ENCODE measurements at places on chromosomes 11 and 22.

DNA sequence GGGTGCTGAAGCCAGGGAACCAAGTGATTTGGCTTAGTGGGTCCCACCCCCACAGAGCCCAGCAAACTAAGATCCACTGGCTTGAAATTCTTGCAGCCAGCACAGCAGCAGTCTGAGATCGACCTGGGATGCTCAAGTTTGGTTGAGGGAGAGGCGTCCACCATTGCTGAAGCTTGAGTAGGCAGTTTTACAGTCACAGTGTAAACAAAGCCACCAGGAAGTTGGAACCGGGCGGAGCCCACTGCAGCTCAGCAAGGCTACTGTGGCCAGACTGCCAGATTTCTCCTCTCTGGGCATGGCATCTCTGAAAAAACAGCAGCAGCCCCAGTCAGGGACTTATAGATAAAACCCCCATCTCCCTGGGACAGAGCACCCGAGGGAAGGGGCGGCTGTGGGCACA is 424.1 kb upstream of the TENM4 start:
- no peak for DNase-seq

DNA sequence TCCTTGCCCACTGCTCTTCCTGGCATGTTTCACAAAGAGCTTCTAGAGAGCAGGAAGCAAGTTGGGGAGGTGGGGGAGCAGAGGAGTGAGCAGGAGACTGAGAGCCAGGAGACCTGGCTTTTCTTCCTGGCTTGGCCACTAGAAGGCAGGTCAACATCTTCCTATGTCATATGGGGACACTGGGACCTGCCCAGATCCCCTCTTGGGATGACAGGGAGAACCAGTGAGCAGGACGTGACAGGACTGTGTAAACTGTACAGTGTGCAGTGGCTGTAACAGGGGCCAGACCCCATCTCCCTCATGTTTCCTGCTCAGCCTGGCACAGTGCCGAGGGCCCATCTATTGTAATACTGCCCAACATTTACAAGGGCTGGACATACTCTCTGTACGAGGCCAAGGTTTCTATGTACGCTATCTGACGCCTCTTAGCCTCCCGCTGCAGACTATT is 29.4 kb downstream of the GDPD5 start:
- no peak for DNase-seq

GRCh38 chr22:17570851-17571631 is 7.7 kb downstream of the SLC25A18 start:
- no peak for DNase-seq

- no peak for DNase-seq
Observed at GRCh38 chr11:104665641-104666040, 232.6 kb downstream of the CASP12 start.

DNA sequence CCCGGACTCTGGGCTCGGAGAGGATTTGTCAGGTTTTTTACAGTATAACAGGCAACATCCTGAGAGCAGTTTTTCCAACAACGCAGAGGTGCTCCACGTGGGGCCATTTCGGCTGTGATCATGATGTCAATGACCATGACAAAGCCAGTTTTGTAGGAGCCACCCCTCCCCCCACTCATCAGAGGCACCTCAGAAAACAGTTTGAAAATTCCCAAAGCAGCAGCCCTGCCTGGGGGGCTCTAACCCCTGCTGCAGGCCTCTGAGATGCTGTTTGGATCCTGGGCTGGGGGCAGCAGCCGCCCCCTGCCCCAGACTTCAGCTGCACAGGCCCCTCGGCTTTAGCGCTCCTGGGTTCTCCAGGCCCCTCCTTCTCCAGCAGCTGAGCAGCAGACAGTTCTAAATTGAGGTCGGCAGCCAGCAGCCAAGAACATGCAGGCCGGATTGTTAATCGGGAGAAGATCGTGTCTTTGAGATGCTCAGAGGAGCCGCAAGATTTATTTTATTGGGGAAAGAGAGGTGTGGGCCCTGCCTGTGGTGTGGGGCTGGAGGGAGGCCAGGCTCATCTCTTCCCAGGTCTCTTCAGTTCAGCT is 19.4 kb downstream of the NFAM1 start:
- no peak for DNase-seq

- no peak for DNase-seq
Observed at GRCh38 chr11:66859686-66860448, 3.0 kb downstream of the LRFN4 start.

DNA sequence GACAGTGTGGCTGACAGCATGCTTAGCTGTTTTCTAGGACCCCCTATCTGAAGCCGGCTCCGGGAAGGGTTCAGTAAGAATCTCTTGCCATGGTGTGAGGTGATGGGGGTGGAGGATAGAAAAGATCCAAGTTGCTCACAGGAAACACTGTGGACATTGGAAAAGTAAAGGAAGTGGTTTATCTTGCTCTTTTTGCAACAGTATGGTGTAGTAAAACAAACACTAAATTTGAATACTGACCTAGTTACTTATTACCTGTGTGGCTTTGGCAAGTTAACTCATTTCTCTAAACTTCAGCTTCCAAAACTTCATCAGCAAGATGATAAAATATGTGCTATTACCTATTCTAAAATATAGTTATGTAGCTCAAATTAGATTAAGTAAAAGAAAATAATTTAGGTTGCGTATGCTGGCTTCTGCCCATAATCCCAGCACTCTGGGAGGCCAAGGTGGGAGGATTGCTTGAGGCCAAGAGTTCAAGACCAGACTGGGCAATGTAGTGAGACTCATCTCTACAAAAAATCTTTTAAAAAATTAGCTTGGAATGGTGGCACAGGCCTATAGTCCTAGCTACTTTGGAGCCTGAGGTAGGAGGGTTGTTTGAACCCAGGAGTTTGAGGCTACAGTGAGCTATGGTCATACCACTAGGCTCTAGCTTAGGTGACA is 51.6 kb upstream of the APOA1 start:
- no peak for DNase-seq

GRCh38 chr11:76049511-76049910 is 156.8 kb downstream of the WNT11 start:
- no peak for DNase-seq

DNA sequence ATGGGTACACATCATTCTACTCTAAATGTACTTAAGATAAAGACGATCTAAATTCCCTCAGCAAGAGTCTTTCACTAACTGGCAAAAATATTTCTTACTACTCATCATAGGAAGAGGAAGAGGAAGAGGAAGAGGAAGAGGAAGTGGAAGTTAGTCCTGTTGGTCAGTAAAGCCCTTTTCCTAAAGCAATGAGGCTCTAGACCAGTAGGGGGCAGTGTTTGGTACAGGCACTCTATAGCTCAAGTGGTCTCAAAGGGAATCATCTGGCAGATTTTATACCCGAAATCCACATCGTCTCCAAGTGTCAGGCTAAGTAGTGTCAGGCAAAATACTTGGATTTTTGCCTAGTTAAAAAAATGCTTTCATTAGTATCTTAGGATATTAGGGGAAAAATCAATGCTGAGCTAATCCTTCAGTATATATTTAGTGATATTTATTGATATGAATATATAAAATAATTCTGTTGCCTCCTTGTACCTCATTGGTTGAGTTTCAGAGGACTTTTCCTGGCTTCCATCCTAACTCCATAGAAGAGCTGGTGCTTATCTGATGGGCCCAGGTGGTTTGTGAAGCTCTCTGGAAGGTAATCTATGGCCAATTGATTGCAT is 7.7 kb downstream of the BLID start:
- DNase-seq, result no peak

DNA sequence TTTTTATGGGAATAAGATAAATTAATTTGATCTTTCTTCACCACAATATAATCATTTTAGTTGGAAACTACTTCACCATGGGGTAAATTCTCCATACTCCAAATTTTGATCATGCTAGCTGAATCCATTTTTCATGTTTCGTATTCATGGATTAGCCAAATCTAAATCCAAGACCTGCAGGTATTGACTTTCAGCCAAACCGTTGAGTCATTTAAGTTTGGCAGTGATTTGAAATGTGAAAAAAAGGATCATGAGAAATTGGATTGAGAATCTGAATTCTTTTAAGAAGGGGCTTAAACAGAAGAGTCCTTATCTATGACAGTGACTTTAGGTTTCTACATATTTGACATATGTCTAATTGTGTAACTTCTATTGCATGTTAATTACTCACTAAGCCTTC is 5.3 kb downstream of the GAS2 start:
- DNase-seq, result no peak

DNA sequence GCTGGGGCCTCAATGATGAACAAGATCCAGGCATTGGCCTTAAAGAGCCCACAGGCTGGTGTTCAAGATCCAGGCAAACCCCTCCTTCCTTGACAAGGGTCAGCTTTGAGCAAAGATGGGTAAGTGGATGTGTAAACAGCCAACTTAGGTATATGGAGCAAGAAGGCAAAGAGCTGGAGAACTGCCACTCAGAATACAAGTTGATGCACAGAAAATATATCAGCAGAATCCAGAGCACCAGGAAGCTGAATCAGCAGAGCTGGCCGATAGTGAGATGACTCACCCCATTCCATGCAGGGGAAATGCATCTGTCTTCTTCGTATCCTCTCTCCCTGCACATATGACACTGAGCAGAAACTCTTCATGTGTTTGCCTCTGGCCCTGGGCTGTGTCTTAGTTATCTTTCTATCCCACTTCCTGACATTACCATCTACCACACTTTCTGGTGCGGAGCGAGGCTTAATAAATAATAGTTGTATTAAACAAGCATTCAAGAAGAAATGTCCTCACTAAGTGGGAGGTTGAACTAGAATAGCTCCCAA is 57.8 kb downstream of the ENDOD1 start:
- DNase-seq, result no peak

DNA sequence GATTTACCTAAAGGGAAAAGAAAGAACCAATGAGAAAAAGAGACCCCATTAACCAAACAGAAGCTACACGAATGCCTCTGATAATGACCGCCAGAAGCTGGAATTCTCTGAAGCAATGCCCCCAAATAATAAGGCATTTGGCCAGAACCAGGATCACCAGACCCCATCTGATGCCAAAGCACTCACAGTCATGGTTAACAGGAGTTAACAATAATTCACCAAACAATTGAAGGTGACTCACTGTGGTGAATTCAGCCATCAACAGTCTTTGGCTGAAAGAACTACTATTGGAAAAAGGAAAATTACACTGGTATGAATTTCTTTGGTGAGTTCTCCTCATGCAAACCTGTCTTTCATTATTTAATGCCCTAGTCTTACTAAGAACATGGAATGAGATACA is 21.9 kb upstream of the NFRKB start:
- no peak for DNase-seq

GRCh38 chr11:105490333-105490732 is 119.5 kb upstream of the GRIA4 start:
- no peak for DNase-seq

DNA sequence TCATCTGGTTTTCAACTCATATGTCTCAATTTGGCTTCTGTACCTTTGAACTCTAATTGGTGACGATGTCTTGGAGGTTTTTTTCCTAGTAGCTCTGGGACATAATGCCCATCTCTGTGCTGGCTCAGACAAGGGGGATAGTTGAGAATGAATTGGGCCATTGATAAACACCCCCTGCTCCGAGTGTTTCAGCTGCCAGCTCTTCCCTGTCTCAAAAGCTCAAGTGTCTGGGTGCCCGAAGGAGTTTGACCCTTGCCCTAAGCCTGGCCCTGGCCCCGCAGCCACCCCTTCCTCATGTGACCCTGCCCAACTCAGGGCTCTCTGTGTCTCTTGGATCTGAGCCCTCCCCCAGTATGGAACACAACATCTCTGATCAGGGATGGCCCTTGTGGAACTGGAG is 3.0 kb downstream of the INSC start:
- no peak for DNase-seq

- no peak for DNase-seq
Observed at GRCh38 chr22:29199702-29200400, 5.8 kb upstream of the EMID1 start.

GRCh38 chr11:67309166-67309565 is 5.8 kb downstream of the SSH3 start:
- no peak for DNase-seq

DNA sequence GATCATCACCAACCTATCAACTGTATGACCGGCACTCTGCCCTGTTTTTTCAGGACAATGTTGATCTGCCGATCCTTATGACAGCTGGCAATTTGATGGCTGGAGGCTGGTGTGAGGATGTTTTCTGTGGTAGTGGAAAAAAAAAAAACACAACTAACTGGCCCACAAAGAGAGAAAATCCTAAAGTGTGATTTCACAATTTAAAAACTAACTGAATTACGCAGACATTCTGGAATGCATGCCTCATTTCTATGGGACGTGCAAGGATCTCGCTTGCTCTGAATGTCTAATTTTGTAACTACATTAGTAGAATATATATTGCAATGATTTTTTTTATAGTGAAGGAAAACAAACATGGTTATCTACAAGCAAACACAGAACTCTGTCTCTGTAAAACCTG is 590.5 kb downstream of the ETS1 start:
- DNase-seq, result no peak

DNA sequence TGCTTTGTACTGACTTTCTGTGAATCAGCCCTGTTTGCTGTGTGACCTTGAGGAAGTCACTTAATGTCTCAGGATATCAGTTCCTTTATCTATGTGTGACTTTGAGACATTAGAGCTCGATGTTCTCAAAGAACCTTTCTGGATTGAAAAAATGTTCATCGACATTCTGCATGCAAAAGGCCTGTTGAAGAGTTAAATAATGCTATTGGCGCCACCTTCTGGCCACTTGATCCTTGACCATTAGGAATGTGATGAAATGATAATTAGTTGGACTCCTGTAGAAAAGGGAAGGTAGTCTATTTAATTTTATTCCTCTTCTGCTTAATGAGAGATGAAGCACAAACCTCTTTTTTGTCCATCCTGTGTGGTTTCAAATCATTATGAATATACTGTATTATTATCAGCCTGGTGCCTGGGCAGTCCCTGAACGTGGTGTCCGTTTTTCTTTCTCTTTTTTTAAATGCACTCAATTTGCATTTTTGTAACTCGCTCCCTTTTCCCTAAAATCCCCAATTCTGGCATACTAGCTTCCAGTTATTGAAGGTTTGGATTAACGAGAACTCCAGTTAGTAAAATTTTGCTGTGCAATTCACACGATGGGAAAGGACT is 20.7 kb downstream of the ELF5 start:
- DNase-seq, result peak; percentile 28

GRCh38 chr11:33435216-33435615 is 178.0 kb downstream of the HIPK3 start:
- no peak for DNase-seq

DNA sequence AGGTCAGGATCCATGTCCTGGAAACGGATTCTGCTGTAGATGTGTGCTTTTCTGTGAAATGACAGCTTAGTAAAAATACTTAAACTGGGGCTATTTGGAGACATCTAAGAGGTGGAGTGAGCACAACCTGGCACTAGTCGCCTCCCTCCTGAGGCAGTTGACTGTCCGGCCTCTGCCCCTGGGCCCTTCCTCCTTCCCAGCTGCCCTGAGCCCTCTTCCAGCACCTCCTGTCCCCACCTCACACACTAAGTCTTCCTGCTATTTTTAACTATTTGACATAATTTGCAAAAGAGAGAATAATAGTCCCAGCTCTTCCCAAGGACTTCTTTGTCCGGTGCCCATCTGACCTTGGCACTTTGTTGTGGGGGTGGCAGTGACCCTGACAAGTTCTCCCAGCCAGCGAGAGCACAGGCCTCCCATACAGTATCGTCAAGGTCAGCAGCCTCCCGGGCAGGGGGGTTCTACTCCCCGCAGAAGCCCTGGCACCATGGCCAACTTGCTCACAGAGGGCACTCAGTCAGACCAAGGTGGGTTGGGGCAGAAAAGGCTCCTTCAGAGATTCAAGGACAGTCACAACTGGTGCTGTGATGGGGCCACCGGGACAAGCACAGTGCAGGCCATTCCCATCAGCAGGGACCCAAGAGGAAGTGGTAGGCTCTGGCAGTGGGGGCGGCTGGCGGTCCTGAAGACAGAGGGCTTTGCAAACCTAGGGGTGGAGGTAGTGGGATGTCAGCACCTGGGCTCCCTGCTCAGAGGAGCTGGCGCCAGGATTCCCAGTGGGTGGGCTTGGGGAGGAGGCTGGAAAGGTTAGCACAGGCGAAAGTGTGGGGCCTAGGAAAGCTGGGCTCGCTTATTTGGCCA is 5.5 kb upstream of the NEAT1 start:
- DNase-seq, result no peak

Measured in stimulated activated CD4-positive, alpha-beta T cell treated with anti-CD3 and anti-CD28 coated beads, Interleukin-4, amount 100 ng/mL, for 1 hour (primary cell).